ENCODE measurements at places on chromosomes 5 and 9.

DNA sequence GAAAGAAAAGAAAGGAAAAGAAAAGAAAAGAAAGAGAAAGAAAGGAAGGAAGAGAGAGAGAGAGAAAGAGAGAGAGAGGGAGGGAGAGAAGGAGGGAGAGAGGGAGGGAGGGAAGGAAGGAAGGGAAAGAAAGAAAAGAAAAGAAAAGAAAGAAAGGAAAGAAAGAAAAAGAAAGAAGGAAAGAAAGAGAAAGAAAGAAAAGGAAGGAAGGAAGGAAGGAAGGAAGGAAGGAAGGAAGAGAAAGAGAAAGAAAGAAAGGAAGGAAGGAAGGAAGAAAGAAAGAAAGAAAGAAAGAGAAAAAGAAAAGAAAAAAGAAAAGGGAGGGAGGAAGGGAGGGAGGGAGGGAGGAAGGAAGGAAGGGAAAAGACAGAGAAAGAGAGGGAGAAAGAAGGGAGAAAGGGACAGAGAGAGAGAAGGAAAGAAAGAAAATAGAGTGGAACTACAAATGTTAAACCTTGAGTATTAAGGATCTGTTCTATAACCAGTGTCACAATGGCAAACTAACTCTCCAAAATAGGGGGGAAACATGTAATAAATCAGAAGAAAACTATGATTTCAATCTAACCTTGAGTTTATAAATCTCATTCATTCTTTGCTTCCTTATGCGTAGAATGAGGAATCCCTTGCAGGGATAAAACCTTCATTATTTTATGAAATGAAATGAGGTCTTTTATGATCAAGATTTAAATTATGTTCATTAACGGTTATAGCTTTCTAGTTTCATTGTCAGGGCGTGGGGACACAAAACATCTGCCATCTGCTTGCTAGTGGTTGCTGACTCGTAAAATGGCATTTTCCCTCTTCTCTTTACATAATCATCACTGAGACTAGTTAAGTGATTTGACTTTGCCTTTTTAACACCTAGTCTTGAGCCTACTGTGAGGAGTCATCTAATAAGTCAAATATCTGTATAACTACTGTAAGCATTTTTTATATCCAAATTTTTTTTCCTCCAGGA, 40.7 kb upstream of the RAD23B start:
- no peak for DNase-seq

- no peak for DNase-seq
Measured at GRCh38 chr9:86500667-86501435, 146.6 kb upstream of the TUT7 start.

- DNase-seq: no peak
Measured at GRCh38 chr5:170357955-170358444, 31.2 kb downstream of the KCNMB1 start.

GRCh38 chr5:157816682-157817386, 42.1 kb downstream of the CLINT1 start:
- DNase-seq: no peak

DNA sequence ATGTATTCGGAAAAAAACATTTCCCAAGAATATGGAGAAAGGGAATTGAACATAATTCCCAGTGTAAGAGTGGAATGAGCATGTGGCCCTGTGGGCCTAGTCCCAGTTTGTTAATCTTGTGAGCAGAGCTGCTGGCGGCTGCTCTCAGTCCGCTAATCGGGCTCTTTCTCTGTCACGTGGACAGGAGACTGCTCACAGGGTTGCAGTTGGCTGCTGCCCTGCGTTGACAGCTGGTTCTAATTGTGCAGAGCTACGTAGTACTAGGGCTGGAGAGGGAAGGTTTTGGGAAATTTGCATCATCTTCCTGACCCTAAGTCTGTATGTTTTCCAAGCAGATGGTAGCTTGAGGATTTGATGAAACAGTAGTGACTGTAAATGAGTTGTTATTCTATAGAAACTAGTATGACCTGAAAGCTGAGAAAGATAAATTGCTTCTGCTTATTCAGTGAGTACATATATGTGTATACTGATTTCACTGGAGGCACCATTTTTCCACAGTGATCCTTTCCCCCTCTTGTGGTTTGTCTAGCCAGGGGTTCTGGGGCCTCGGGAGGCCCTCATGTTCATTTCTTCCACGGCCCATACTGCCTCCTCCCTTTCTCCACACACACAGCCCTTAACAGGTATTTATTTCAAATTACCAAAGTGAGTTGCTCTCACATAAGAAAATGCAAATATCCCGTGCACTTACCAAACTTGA, 100.6 kb downstream of the ANGPTL2 start:
- peak; percentile 55 for DNase-seq

GRCh38 chr9:130590305-130590704, 10.9 kb downstream of the FUBP3 start:
- DNase-seq: no peak

DNA sequence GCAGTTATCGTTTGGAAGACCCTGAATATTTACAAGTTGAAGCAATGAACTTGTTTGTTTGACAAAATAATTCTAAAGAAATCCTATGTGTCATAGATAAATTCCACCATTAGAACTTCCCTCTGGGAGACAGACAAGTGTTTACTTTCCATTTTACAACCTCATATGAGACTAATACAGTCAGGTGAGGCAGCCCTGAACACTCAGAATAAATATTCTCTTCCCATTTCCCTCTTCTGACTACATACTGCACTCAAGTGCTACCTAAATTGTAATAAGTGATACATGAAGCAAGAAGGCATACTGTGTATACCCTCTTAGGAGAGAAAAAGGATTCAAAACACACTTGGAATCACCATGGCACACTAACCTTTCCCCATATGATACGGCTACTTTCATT, 6.8 kb downstream of the RASEF start:
- DNase-seq: no peak

GRCh38 chr9:110284211-110284844, 28.0 kb upstream of the TXN start:
- DNase-seq: no peak

DNA sequence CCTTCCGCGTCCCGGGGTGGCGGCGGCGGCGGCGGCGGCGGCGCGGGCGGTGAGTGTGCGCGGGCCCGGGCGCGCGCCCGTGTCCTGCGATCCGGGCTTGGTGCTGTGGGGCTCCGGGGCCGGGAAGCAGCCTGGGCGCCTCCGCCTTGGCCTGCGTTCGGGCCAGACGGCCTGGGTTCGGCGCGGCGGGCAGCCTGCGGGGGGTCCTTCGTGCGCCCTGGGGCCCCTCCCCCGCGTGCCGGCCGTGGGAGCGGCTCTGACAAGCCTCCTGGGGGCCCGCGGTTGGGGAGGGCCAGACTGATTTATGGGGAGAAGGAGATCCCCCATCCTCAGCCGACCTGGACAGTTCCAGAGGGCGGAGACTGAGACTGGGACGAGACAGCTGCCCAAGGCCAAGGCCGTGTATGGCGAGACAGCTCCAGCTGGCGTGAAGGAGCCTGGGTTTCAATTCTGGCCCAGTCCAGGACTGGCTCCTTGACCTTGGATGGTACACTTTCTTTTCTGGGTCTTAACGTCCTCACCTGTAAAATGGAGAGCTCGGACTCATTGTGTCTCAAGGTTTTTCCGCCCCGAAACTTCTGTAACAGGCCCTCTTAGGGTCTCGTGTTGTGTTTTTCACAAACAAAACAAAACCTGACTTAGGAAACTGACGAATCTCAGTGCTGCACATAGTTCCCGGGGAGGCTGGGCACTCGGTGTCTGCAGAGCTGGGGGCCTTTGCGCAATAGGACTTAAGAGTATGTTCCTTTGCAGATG, 603 bp downstream of the TMEM268 start:
- DNase-seq: peak; percentile 61

DNA sequence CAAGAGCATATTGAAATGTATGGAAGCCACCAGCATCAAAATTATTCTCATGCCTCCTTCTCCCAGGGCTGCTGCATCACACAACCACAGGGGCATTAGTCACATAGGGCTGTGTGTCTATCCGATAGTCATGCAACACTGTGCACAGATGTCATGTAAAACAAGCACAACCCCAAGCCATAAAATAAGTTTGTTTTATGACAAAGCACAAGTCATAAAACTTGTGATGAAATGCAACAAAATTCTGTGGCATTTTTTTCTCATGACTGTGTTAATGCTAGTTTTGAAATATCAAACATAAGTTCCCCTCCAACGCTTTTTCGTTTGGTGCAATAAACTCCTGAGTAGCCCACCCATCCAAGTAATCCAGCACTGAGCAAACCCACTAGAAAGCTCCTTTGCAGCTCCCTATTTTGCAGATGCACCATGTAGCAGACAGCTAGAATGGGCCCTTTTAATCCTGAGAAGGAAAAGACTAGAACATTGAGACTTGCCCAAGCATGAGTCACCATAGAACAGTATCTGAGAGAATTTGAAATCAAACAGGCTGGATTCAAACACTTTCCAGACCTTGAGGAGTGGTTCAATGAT, 93.3 kb upstream of the ZNF366 start:
- DNase-seq: no peak

DNA sequence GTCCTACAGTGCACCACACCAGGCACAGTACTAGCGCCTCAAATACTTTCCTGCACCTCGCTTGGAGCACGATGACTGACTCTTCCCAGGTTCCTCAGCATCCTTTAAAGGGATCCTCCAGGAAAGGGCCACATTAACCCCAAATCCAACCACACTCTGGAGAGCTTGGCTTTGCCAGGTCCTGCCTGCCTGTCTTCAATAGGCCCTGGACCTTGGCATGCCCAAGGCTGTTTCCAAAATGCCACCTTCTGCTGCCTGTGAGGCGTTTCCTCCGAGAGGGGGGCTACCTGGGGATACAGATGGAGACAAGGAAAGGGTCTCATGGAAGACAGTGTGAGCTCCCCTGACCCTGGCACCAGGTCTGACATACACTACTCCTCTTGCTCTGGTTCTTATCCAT, 169.9 kb downstream of the DAB2IP start:
- no peak for DNase-seq

DNA sequence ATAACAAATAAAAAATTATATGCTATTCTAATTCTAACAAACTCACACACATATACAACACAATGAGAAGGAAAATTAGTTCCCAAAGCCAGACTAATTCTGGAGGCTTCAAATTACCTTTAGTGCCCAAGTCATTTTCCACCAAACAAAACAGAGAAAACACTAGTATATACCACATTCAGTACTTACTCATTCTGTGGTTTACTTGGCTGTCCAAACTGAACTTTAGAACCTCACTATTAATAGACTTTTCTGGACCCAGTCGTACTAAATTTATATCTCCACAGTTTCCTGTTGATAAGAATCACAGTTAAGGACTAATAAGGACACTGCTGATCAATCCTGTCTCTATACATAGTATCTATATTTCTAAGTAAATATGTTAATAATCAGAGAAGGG, 66.4 kb downstream of the SETX start:
- DNase-seq: no peak

GRCh38 chr9:113616116-113616515, 152.6 kb downstream of the RGS3 start:
- no peak for DNase-seq

DNA sequence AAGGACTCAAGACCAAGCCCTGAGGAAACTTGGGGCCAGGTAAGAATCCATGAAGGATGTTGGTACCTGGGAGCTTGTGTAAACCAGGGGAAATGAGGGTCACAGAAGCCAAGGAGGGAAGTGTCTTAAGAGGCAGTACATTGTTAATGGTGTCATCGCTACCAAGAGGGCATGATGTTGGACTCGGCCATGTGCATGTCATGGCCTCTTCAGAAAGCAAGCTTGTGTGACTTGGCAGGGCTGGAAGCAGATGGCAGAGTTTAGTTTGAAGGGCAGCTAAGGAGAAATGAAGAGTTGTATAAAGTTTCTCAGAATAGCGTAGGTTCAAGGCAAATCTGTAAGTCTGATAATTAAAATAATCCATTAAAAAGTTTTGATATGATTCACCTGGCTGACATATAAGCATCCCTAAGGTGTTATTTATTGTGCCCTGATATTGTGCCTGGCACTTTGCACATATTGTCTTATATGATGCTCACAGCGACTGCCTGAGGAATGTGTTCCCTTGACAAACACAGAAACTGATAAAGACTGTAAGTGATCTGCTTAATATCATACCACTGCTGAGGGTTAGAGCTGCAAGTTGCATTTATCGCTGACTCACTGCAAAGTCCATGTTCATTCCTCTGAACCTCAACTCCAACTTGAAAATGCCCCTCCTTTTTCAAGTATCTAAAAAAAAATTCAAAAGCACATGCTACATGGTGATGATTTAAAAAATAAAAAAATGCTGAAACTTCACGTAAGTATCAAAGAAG, 81.3 kb upstream of the PTPN3 start:
- no peak for DNase-seq

GRCh38 chr9:27537027-27537435, 7.4 kb upstream of the MOB3B start:
- no peak for DNase-seq

DNA sequence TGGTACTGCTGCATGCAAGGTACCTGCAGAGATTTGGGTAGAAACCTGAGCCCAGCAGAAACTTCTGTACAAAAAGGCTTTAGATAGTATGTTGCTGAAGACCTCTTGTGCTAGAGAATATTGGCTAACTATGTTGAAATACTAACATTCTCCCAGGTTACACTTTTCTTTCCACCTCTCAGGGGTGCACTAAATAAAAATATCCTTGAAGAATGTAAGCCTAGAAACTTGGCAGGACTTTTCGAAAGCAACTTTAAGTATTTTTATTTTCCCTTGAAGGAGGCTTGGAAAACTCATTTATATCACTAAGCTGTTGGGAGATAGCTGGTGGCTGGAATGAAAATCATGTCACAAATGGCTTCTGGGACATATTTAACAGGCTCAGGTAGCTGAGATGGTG, 50.0 kb downstream of the FBXL7 start:
- no peak for DNase-seq

DNA sequence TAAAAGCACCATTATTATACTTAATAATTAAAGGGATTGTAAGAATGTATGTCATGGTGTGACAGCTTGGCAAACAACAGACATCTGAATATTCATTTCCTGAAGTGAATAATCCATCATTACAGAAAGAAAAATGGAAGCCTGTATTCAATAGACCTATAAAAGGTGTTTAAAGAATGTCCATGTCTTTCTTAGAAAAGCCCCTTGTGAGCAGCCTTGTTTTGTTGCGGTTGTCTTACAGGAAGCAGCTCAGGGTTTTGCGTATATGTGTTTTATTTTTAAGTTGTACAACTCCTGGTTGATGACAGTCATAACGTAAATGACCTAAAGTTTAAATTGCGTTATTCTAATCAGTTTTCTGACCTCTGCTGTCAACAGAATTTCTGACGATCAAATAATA, 53.8 kb downstream of the CAST start:
- DNase-seq: no peak

- DNase-seq: no peak
Measured at GRCh38 chr9:8831568-8831967, 1032.0 kb upstream of the DMAC1 start.

GRCh38 chr5:78661044-78661443, 12.5 kb upstream of the LHFPL2 start:
- DNase-seq: no peak

- no peak for DNase-seq
Measured at GRCh38 chr9:95132366-95133324, 184.9 kb downstream of the FANCC start.

DNA sequence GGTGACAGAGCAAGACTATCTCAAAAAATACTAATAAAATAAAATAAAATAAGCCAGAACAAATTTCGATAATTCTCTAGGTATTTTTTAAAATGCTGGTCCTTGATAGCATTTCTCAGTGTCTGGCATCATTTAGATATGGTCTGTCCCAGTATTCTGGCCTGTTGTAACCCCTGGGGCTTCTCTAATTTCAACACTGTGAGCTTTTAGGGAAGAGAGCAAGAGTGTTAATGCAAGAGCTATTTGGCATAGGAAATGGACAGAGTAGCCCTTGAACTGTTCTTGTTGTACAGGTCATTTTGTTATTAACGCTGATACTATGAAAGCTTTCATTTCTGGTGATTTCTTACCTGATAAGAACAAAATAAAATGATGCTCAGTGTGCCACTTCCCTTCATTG, 112.2 kb upstream of the ZNF608 start:
- no peak for DNase-seq

- DNase-seq: no peak
Measured at GRCh38 chr9:136860529-136860928, 5.6 kb downstream of the EDF1 start.

Data from pancreas (tissue), 10 donors.